HCEC 1CT (cell line): ENCODE measurements at places on chromosomes 5 and 9.

GRCh38 chr5:150215979-150216944, 26.4 kb downstream of the SLC6A7 start:
- DNase-seq, result no peak

- no peak for DNase-seq
Observed at GRCh38 chr5:88503041-88503345, 234.3 kb upstream of the TMEM161B start.

DNA sequence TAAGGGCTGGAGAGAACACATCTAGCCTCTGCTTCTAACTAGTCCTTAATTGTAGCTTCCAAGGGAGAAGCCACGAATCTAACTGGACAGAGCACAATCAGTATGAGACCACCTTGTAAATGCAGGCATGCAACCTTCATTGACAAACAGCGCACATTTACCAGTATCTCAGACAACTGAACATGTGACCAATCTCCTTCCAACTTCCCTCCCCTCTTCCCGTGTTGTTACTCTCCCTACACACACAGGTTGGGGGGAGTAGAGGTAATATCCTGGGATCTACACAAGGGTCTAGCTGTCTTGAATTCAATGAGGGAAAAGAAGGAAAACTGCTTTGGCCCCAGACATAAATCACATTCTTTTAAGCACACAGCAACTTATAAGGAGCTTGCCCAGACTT, 77.6 kb downstream of the LIFR start:
- DNase-seq, result no peak

GRCh38 chr9:127634698-127635097, 22.6 kb downstream of the STXBP1 start:
- no peak for DNase-seq

GRCh38 chr9:125696106-125696647, 10.8 kb downstream of the MAPKAP1 start:
- DNase-seq, result no peak

DNA sequence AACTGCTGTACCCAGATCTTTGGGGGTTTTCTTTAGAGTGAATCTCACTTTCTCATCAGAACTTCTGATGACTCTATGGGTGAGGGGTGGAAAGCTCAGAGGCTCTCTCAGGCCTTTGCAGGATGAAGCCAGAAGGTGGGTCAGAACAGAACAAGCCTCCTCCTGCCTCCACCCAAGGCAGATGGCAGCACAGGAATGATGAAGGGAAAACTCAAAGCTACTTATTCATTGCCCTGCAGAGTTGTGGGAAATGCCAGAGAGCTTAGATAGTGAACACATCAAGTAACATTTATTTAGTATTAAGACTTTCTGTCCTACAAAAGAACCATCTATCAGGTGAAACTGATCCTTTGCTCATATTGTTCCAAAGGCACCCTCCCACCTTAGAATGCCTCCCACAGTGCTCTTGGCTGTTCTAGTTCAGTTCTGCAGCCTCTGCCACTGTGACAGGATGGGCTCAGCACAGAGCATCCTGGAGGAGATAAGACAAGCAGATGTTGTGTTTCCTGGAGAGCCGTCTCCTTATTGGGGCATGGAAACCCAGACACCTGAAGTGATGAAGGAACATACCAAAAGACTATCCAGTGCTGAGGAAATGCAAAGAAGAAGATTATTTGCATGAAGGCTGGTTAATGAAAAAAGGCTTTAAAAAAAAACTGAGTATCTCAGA, 146.6 kb downstream of the ADAMTS12 start:
- no peak for DNase-seq

GRCh38 chr9:81474125-81474524, 215.2 kb downstream of the TLE1 start:
- peak; percentile 14 for DNase-seq
